ENCODE measurements at places on chromosomes 12 and 14. TPM values are rescaled to one million over a fixed set of nuclear protein-coding genes. Genes with fewer than 3 reads are reported as not detected.

Gene CD163L1
- 2.8 TPM for total RNA-seq

- H3K27ac ChIP-seq = no peak overlapping the region
- no peaks in the 10 kb centered on the region for H3K36me3 ChIP-seq
- DNase-seq = no peak
- peaks cover 21% of the 10 kb centered on the region for H3K4me1 ChIP-seq
- H3K27me3 ChIP-seq = no peaks in the 10 kb centered on the region
These were observed 3.3 kb upstream of the PAPLN start for GRCh38 chr14:73234029-73234428.

Gene GPRC5D
- not detected for total RNA-seq

DNA sequence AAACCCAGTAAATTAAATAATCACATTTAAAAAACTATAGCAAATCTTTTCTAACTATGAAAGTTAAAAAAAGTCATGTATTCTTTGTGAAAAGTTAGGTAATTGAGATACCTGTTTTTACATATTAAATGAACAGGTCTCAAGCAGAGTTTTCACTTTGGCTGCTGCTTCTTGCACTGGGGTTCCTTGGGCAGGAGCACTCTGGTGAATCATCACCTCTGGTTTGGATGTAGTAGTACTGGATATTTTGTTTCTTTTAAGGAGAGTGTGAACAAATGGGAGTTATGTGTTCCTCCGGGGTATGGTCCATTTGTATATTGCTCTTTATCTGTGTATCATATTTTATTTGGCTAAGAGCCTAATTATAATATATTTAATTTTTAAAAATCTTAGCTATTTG lies 82.7 kb downstream of the FUT8 start:
- no peak for DNase-seq
- H3K4me3 ChIP-seq = no peak overlapping the region
- no peaks in the 10 kb centered on the region for H3K36me3 ChIP-seq

DNA sequence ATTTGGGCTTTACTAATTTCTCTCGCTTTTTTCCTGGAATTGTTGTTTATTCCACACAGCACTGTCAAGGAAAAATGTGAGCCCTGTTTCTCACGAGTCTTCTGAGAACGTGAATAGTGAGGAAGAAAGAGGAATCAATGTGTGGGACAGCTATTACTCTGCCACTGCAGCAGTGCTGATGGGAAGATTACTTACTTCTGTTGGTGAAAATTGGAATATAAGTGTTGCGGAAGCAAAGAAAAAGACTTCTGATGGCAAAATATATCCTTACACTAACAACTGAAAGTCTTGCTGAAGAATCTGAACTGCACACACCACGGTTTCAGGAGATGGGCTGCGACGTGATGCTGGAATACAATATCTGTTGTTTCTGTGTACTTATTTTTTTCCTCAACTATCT lies 884.2 kb downstream of the AACS start:
- no peak overlapping the region for H3K4me3 ChIP-seq
- H3K27ac ChIP-seq = no peak overlapping the region
- no peak for DNase-seq
- no peaks in the 10 kb centered on the region for H3K36me3 ChIP-seq
- no peaks in the 10 kb centered on the region for H3K4me1 ChIP-seq

DNA sequence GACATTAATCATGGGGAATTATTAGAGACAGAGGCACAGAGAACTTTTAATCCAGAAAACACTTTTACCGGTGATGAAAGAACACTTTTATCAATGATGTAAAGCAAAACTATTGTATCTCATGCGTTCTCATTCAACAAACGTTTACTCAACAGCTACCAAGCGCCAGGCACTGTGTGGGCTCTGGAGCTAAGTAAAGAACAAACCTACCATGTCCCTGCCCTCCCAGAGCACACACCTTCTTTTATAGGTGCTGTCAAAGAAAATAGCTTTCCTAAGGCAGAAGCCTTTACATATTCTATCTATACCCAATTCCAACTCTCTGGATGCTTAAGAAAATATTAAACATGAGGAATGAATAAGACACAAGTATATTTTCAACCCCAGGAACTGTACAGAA lies 91.1 kb downstream of the FOXN3 start:
- no peak overlapping the region for H3K4me3 ChIP-seq
- no peaks in the 10 kb centered on the region for H3K27me3 ChIP-seq
- peaks cover 41% of the 10 kb centered on the region for H3K36me3 ChIP-seq
- no peak overlapping the region for H3K27ac ChIP-seq
- no peaks in the 10 kb centered on the region for H3K4me1 ChIP-seq

Gene FAR2
- total RNA-seq = 2.8 TPM
